ENCODE measurements at places on chromosomes 1 and 21. TPM values are rescaled to one million over a fixed set of nuclear protein-coding genes. Genes with fewer than 3 reads are reported as not detected.

DNA sequence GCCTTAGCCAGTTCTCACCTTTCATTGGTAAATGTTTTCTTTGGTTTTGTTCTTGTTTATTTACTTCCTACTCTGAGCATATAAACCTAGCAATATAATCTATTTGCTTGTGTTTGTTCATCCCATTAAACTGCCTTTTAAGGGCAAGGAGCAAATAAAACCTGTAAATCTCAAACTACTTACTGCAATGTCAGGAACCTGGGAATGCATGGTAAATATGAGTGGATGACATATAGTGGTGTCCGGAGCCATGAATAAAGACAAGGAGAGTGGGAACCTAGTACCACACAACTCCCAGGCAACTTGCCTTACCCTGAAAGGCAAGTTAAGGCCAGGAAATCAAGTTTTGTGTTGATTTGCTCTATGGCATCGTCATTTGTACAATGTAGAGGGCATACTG lies 1133.7 kb upstream of the NCAM2 start:
- no peak for DNase-seq

GRCh38 chr1:28807046-28807445 lies 4.9 kb upstream of the OPRD1 start:
- no peak for DNase-seq

GRCh38 chr1:50333595-50333974 lies 89.7 kb downstream of the DMRTA2 start:
- DNase-seq = peak; percentile 89

GRCh38 chr1:199452627-199453026 lies 574.9 kb upstream of the NR5A2 start:
- DNase-seq = no peak

GRCh38 chr1:177246710-177247580 lies 76.2 kb downstream of the BRINP2 start:
- DNase-seq = no peak

- DNase-seq = no peak
Measured at GRCh38 chr1:245085508-245086095, 69.2 kb upstream of the KIF26B start.

DNA sequence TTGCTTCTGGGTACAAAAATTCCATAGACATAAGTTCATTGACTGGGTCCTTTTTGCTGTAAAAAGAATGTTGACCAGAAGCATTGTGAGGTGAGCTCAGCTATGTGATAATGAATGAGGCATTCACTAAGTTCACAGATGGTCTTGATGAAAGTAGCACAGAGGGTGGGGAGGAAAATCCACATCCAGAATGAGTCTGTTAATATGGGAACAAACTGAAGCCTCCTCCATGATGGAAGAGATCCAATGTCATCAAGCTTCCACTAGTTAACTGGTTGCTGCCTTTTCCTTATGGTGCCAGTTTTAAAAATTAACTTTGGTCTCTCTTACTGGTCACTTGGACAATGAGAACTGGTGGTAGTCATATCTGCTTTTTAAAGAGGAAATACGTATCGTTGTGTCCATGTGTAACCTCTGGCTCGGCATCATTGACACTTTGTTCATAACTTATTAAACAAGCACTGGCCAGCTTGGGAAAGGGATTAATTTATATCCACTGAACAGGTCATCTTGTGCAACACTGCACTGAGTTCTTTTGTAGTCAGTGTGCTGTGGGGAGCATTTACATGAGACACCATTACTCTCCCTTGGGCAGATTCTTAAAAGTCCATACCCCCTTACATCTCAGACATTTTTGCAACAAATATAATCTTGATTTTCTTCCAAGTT lies 88.6 kb downstream of the ADAMTS1 start:
- DNase-seq = no peak

DNA sequence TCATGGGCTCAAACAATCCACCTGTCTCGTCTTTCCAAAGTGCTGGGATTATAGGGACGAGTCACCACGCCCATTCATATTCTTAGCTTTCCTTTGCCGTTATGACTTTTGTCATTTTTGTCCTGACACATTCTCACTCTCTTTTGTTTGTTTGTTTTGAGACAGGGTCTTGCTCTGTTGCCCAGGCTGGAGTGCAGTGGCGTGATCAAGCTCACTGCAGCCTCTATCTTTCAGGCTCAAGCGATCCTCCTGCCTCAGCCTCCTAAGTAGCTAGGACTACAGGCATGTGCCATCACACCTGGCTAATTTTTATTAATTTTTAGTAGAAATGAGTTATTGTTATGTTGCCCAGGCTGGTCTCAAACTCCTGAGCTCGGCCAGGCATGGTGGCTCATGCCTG lies 11.8 kb upstream of the MED18 start:
- DNase-seq = no peak

- DNase-seq = no peak
Measured at GRCh38 chr1:159960721-159961381, 6.8 kb upstream of the SLAMF9 start.

DNA sequence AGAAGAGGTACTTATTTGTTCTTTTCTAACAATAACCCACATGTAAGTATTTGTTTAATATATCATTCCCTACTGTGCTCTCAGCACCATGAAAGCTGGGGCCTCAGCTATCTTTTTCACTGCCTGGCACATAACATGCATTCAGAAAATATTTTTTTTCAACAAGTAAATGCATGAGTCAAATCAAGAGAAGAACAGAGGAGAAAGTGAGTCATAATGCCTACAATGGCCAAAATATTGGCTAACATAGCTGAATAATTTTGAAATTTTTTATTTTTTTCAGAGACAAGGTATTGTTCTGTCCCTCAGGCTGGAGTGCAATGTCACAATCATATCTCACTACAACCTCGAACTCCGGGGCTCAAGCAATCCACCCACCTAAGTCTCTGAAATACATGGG lies 252.2 kb upstream of the ADAMTS5 start:
- no peak for DNase-seq

DNA sequence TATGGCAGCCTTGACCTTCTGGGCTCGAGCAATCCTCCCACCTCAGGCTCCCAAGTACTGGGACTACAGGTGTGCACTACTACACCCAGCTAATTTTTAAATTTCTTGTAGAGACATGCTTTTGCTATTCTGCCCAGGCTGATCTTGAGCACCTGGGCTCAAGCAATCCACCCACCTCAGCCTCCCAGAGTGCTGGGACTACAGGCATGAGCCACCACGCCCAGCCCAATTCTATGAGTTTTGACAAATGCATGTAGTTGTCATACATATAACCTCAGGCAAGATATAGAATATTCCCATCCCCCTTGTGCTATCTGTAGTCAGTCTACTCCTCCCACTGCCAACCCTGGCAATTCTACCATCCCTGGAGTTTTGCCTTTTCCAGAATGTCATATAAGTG lies 38.7 kb upstream of the TTC22 start:
- DNase-seq = no peak

- DNase-seq = no peak
Measured at GRCh38 chr1:3881193-3881480, 18.9 kb downstream of the C1orf174 start.

GRCh38 chr1:248793592-248793991 lies 32.1 kb downstream of the SH3BP5L start:
- no peak for DNase-seq

The LYPD8 gene
- total RNA-seq = 1.0 TPM

The LRRC8B gene
- total RNA-seq = 20.3 TPM

The PROK1 gene
- not detected for total RNA-seq

The HSD3B2 gene
- total RNA-seq = 0.96 TPM

The FAM177B gene
- not detected for total RNA-seq

The CADM3 gene
- not detected for total RNA-seq
